ENCODE measurements at places on chromosomes 7 and 10.

DNA sequence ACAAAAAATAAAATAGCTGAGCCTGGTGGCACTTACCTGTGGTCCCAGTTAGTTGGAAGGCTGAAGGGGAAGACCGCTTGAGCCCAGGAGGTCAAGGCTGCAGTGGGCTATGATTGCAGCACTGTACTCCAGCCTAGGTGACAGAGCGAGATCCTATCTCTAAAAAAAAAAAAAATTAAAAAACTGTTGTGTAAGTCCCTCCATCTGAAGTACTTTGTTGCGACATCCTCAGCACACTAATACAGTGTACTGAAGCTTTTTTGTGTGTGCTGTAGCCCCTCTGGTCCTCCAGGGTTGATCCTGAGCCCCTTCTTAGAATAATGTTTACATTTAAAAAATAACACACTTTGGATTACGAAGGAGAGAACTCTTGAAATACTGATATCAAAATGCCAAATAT is 71.3 kb downstream of the PFKFB3 start:
- DNase-seq, result no peak

DNA sequence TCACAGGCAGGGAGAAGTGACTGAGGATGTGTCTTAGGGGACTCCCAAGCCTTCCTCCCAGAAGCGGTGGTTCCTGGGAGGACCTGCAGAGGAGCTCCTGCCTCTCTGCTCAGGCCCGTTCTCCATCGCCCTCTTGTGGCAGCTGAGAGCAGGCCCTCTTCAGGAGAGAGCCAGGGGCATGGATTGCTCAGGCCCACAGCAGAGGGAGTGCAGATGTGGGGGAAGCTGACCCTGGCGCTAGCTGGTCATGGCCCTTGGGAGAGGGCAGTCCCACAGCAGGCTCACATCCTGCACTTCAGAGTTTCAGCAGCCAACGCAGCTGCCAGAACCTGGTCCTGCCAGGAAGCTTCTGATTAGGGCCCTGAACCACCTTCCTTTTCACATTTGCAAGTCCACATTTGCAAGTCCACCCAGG is 94.8 kb upstream of the TARP start:
- DNase-seq, result peak; percentile 40

DNA sequence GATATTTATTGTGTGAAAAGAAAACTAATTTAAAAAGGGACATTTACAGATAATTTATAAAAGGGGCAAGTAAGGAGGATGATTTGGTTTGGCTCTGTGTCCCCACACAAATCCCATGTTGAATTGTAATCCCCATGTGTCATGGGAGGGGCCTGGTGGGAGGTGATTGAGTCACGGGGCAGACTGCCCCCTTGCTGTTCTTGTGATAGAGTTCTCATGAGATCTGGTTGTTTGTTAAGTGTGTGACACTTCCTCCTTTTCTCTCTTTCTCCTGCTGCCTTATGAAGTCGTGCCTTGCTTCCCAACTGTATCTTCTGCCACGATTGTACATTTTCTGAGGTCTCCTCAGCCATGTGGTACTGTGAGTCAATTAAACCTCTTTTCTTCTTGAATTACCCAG is 171.0 kb upstream of the SEMA3E start:
- no peak for DNase-seq

DNA sequence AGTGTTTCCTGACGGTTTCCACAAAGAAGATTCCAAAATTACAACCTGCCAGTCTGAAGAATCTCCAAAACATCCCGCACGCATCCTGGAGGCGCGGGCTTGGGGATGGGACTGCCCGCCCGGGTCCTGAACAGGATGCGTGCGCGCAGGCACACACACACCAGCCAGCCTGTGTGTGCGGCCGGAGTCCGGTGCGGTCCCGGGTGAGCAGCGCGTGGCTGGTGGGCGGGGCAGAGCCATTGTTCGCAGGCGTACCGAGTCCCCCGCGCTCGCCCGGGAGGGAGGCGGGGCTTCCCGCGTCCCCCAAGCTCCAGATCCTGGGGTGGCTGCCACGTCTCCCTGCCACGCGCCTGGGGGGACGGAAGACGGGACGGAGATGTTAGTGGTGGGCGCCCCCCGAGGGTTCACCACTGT is 675 bp upstream of the SCD start:
- peak; percentile 60 for DNase-seq

DNA sequence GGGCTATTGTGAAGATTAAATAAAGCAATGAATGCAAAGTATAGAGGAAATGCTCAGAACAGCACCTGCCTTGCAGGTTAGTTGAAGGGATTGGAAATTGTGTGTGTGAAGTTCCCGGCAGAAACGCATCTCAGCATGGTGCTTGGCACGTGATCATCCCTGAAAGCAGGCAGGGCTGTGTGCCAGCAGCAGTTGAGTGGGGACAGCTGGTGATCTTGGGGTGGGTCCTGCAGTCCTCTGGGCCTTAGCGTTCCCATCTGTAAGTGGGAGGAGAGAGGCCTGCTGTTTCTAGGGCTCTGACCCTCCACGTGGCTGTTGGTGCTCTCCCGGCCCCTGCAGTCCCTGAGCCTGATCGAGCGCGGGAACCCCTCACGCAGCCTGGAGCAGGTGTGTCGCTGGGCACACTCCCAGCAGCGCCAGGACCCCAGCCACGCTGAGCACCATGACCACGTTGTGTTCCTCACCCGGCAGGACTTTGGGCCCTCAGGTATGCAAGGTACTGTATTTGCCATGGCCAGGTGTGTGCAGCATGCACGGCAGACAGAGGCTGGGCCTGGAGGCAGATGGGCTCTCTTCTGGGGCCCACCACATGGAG is 55.3 kb downstream of the TBATA start:
- peak; percentile 91 for DNase-seq

GRCh38 chr10:49619613-49620012 is 5.8 kb downstream of the CHAT start:
- no peak for DNase-seq

GRCh38 chr7:107728276-107728675 is 15.7 kb upstream of the CBLL1 start:
- DNase-seq, result no peak

DNA sequence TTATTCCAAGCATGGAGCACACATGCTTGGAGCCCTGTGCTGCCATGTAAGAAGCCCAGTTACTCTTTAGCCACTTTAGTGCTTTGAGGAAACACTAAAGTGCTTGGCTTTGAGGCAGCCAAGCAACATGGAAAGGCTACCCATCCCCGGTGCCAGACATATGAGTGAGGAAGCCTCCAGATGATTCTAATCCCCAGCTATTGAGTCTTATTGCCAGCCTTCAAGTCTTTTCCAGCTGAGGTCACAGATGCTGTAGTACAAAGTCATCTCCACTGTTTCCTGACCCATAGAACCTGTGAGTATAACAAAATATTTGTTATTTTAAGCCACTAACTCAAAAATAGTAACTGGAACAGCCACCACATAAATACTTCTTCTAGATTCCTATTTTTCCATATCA is 91.4 kb upstream of the CYP26C1 start:
- no peak for DNase-seq

GRCh38 chr7:37352974-37353948 is 95.4 kb downstream of the ELMO1 start:
- DNase-seq, result no peak

- DNase-seq, result no peak
Measured at GRCh38 chr7:37549076-37549931, 100.6 kb upstream of the ELMO1 start.

GRCh38 chr10:116878123-116878522 is 28.8 kb downstream of the ENO4 start:
- no peak for DNase-seq

GRCh38 chr7:98870121-98870651 is 372 bp upstream of the TMEM130 start:
- DNase-seq, result no peak

GRCh38 chr7:134200970-134201369 is 73.8 kb downstream of the LRGUK start:
- DNase-seq, result no peak

- no peak for DNase-seq
Measured at GRCh38 chr10:49505076-49505475, 33.8 kb downstream of the ERCC6 start.

- DNase-seq, result no peak
Measured at GRCh38 chr7:120802751-120803150, 55.2 kb downstream of the TSPAN12 start.

- DNase-seq, result no peak
Measured at GRCh38 chr10:49350846-49351532, 44.9 kb downstream of the DRGX start.

DNA sequence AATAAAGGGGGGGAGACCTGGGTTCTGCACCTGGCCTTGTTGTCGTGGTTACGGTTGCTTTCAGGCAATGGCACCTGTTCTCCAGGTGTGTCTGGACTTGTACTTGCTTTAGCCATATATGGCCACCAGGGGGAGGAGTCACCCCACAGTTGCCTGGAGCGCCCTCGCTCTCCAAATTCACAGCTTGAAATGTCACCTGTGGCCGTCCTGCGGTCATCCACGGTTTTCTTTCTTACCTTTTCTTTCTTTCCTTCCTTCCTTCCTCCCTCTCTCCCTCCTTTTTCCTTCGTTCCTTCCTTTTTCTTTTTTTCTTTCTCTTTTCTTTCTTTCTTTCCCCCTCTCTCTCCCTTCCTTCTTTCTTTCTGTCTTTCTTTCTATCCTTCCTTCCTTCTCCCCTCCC is 157.2 kb upstream of the ZNF92 start:
- DNase-seq, result peak; percentile 62

GRCh38 chr10:104340641-104341040 is 2.4 kb upstream of the ITPRIP start:
- no peak for DNase-seq

DNA sequence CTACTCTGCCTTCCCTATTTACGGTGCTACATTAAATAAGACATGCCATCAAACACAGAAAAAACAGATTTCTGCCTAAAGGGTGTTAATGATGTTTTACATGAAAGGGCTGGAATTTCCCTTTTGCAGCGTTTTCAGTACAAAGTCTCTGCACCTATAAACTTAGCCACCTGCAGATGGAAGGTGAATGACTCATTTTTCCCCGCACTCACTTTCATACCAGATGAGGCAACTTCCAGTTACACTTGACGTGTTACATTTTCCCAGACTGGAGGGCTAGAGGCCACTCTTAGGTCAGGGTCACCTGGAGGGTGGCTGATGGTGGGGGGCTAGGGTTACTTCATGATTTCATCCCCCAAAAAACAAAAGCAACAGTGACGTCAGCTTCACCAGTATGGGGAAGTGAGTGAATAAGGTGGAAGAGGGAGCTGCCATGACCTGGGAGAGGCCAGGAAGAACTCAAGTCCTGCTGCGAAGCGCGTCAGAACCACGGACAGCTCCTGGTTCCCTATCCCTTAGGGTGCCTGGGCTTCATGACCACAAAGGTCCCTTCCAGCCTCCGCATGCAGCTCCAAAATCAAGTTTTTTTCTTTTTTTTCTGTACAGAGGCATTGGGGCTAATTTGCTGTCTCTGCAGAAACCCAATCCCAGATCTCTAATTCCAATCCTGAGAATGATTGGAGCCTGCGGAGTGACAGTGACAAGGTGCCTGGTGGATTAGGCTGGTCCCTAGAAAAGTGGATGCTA is 94.0 kb downstream of the ADARB2 start:
- DNase-seq, result no peak

DNA sequence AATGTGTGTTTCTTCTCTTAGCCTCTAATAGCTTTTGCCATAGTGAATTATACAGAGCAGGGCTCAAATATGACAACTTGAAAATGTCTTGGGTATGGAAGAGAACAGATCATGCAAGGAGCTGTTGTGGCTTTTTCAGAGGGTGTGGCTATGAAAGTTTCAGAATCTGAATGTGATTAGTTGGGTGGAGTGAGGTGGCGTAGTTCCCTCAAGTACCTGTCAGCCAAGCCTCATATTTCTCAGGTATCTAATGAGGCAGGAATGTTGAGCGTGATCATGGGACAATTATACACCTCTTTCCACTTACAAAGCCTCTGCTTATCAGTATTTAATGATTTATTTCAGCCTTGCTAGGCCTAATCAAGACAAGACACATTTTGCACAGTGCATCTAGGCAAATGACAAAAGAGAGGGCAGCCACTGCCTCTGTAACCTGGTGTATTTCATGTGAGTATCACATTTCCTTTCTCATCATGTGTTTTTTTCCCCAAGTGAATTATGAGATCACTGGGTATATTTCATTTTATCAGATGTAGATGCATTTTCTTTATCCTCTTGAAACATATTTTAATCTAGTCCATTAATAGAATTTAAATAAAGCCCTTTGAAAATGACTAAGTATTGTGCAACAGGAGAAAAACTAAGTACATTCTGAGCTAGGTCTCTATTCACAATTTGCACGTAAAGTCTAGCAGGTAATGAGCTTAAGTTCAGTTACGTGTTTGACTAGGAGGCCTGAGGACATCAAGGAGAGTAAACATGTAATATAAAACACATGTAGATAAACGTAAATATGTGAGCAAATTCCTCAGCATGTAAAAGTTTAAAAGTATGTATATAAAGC is 644.4 kb upstream of the IGFBP3 start:
- DNase-seq, result no peak

DNA sequence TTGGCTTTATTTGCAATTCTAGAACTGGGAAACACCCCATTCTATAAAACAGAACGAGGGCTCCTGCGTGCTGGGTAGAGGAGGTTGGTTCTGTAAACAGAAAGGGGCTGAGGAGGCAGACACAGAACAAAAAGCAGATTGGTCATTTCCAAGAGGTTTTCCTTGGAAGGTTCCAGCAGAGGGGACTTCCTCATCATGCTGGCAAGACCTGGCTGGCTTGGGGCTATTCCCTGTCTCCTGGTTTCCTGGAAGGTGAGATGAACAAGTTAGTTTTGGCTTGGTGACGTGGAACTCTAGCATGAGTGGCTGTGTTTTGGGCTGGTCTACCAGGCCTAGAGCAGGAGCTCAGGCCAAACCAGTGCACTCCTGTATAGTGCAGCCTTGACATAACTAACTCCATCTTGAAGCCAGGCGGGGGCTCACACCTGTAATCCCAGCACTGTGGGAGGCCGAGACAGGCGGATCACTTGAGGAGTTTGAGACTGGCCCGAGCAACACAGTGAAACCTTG is 26.1 kb upstream of the DNAJB6 start:
- DNase-seq, result no peak

DNA sequence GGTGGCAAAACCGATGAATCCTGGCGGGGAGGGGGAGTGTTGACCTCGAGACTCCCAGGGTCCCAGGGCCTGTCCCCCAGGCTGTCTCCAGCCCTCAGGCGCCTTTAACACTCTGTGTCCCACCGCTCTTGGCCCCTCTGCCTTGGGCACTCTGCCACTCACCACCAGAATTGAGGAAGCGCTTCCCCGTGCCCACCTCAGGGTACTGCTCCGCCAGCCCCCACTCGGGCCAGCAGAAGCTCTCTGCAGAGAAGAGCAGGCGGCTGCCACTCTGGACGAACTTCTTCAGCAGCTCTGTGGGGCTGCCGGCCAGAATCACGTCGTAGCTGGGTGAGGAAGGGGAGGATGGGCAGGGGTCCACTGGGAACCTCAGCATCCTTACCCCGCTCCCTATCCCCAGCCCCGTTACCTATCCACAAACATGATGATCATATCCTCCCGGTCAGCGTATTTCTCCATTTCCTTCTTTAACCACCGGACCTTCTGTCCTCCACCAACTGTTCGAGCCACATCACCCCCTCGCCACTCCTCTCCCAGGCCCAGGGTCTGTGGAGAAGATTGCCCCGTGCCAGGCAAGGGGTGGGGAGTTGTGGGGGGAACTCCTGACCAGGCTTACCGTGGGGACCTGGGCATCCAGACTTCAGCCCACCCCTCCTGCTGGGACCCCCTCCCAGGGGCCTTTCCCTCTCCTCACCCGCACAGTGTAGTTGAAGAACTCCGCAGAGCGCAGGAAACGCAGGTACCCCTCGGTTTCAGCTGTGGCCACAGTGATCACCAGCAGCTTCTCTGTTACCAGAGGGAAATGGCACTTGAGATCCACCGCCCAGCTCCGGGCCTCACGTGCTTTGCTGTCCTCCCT is 1.2 kb downstream of the PLOD3 start:
- peak; percentile 5 for DNase-seq
